Activated T-cell treated with anti-CD3 and anti-CD28 coated beads for 4 hours (primary cell): ENCODE measurements at places on chromosomes 3 and 15.

GRCh38 chr15:69551391-69552056, 98.9 kb downstream of the RPLP1 start:
- DNase-seq: no peak

DNA sequence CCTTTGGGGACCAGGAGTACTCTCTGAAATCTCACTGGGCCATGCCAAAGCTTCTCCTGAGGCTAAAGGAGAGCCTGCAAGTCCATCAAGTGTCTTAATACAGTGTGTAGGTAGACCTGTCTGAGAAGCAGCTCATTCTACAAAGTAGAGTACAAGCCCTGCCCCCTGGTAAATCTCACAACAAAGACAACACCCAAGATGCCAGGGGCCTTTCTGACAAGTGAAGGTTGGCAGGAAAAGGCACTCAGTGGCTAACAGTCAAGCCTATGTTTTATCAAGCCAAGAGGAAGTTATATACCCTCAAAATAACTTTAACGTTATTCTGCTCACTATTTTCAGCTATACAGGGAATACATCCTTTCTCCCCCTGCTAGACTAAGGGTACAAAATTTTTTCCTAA, 58.3 kb downstream of the NMNAT3 start:
- DNase-seq: no peak

GRCh38 chr3:94520364-94520763, 457.5 kb downstream of the NSUN3 start:
- DNase-seq: no peak

GRCh38 chr3:88896026-88896425, 211.4 kb upstream of the EPHA3 start:
- no peak for DNase-seq

DNA sequence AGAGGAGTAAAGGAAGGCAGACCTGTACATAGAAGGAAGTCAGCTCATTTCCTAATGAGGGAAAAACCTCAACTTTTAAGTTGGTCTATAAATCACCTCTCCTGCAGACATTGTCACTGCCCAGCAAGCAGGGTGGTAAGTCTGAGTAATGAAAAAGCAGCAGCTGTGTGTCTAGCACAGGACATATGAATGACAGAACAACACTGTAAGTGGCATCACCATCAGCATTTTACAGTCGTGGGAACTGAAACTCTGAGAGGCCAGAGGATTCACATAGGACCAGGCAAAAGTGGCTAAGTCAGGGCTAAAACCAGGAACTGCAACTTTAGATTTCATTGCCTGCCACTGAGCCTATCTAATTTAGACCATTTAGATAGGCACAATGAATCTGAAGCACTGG, 235.6 kb downstream of the CLSTN2 start:
- no peak for DNase-seq

GRCh38 chr3:155805204-155805801, 775 bp downstream of the C3orf33 start:
- no peak for DNase-seq

GRCh38 chr3:132283440-132283839, 33.8 kb upstream of the ACP3 start:
- no peak for DNase-seq

DNA sequence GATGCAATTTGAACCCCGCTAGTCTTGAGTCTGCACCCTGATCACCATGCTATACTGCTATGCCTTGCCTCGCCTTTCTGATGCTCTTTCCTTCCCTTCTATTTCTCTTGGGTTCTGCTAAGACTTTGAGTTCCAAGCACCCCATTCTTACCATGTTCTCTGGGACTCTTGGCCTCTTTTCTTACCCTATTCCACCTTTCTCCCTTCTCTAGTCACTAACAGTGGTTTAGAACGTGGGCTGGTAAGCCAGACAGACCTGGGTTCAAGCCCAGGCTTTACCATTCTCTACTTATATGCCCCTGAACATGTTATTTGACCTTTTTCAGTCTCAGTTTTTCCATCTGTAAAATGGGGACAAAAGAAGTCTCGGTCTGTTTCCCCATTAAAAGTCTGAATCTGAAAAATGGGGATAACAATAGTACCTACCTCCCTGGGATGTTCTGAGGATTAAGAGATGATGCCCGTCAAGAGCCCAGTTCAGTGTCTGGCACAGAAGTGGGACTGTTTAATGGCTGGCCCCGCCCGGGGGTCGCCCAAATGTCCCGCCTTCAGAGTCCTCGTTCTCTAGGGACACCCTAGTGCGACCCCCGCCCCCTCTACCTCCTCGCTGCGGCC, 376 bp downstream of the TADA3 start:
- no peak for DNase-seq

DNA sequence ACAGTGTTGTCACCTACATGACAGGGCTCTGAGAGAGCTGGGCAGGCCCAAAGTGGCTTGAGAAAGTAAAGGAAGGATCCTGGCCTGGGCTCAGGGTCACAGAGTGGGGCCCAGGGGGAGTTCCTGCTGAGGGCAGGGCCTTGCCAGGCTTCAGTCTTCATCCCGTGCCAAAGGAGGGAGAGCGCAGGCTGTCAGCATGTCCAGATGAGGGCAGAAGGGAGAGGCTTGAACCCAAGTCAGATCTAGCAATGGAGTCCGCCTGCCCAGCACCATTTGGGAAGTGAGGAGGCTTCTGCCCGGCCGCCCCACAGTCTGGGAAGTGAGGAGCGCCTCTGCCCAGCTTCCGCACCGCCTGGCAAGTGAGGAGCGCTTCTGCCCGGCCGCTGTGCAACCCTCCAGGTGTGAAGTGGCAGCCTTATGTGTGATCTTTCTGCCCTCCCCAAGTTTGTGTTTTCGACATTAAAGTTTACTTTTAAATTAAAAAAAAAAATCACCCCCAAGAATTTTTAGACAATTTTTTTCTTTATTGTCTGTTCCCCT, 303.6 kb upstream of the PROK2 start:
- DNase-seq: no peak

DNA sequence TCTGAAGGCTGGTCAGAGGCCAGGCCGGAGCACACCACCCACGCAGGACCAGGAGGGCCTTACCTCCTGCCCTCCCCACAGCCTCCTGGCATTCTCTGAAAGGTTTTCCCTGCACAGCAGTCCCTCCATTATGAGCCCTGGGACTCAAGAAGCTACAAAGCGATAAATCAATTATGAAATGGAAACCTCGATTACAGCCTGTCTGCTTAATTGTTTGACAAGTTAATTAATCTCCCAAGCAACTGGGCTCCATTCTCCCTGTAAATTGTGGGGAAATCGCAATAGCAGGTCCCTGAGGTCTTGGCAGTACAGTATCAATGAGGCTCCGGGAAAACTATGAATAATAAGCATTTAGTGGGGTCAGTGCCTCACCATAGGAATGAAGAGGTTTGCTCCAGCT, 683.5 kb downstream of the NTRK3 start:
- DNase-seq: no peak

DNA sequence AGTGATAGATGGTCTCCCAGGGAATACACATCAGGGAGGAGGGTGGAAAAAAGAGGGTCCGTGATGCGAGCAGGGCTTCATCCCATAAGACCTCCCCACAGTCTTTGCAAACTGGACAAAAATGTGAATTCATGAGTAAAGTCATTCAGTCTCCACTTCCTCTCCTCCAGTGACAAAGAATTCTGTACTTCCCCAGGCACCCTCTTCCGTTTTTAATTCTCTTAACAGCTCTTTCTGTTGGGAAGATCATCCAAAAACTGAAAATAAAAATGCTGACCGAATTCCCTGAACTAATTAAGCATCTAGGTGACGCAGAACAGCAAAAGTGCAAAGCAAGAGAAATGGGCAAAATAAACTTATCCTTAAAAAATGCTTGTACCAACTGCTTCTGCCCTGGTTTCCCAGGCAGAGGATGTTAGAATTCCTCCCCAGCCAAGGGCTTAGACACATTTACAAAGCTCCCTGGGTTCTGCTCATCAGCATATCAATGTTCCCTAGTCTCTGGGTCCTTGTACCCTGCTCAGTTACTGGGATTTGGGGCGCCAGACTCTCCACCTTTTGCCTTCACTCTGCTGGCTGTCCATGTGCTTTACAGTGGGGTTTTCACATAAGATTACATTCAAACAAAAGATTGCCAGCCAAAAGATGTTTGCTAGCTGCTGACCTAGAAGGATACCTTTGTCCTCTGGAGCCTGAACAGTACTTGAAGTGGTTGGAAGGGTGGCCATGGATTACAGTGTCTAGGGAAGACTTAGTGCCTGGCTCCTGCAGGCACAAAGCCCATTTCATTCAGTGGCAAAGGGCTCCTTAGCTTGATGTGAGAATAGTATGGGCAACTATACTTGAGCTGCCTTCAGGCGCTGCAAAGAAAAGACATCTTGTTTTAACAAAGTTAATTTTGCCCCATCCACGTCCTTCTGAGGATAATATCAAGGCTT, 69.4 kb downstream of the ARNT2 start:
- DNase-seq: no peak

GRCh38 chr3:36707623-36708409, 56.5 kb downstream of the DCLK3 start:
- DNase-seq: no peak

- DNase-seq: no peak
These were observed 12.6 kb upstream of the ZBTB47 start for GRCh38 chr3:42640771-42641370.

- no peak for DNase-seq
These were observed 55.8 kb downstream of the GASK1A start for GRCh38 chr3:43034911-43035310.

DNA sequence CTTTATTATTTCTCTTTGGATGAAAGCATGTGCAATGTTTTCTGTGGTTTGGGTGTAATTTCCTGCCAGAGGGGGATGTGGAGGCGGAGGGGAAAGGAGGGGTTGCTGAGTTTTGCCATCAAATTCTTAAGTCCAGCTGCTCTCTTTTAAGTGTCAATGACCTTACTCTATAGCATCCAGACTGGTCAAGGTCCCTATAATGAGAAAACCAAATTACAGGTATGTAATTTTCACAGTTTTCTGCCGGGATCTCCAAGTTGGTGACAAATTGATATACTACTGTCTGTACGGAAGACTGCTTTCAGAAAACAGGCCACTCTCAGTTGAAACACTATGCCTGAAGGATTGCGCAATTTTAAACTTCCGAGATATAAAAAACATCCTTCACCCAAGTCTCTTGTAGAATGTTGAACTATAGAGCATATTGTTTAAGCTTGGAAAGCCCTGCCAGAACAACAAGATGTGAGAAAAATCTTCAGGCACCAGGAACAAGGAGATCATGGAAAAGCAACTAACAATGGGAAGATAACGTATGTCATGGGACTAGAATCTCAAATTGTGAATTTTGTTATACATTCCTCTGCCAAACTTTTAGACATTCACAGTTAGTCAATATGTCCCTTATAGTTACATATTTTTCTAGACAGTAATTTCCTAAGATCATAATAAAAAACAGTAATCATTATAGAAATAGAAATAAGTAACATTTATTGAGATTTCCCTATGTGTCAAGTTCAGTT, 300.7 kb upstream of the SATB1 start:
- peak; percentile 23 for DNase-seq

DNA sequence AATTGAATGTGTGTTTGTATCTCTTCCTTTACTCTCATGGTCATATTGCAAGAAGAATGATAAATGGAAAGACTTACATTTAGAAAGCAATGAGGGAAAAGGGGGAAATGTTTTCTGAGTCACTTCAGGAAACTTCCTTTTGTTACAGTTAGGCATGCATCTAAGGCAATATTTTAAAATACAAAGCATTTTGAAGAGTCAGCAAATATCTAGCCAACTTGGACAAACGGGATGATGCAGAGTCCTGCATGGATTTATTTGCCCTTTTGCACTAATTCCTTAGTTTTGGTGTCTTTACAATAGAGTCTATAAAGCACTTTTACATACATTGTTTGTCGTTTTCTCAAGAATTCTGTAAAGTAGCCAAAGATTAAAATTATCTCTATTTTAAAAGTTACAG, 286.2 kb upstream of the UBE2E2 start:
- DNase-seq: no peak

DNA sequence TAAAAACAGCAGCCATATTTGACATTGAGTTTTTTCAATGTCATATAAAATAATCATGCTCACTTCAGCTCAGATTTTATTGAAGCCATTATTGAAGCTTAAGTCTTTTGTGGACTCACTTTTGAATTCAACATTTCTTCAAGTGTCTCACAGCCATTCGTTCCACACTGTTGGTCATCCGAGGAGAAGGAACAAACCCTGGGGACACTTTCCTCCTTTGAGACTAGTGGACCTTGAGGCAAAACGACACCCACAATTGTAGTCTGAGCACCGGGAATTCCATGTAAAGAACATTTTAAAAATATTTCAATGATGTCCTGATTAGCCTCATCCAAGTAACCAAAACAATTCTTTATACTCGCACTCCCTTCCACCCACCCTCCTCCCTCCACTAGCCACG, 174.7 kb downstream of the CD47 start:
- no peak for DNase-seq

- no peak for DNase-seq
These were observed 40.0 kb upstream of the SLC6A1 start for GRCh38 chr3:10952525-10952924.

DNA sequence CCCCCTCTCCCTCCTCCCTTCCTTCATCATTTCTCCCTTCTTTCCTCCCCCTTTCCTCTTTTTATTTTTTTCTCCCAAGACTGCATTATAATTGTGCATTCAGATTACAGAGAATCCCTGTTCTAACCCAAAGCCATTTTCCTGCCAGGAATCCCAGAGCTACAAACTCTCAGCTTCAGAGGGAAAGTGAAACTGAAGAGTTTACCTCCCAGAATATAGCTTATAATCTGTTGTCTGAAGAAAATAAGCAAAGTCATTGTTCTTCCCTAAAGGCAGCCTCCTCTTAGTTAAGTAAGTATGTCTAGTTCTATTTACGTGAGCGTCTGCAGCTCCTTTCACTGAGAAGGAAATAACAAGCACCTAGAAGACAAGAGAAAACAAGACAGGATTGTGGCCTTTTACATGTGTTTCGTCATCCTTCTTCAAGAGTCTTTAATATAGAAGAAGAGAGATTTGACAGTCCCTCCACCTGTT, 97.2 kb downstream of the CHST2 start:
- no peak for DNase-seq

GRCh38 chr3:16386561-16386960, 121.5 kb downstream of the OXNAD1 start:
- DNase-seq: no peak

DNA sequence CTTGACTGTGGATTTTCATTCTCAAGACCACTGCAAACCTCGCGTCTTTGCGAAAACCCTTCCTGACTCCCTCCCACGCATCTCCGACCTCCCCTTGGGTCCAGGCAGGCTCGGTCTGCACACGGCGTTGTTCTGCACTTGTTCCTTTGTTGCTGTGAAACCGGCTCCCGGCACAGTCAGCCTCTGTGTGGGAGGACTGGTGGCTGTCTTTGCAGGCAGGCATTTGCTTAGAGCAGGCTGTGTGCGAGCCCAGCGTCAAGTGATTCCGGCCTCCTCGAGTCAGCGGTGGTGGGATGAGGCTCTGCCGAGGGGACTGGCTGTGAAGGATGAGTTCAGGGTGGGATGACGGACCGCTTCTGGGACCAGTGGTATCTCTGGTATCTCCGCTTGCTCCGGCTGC, 102.6 kb upstream of the ROPN1 start:
- DNase-seq: no peak

DNA sequence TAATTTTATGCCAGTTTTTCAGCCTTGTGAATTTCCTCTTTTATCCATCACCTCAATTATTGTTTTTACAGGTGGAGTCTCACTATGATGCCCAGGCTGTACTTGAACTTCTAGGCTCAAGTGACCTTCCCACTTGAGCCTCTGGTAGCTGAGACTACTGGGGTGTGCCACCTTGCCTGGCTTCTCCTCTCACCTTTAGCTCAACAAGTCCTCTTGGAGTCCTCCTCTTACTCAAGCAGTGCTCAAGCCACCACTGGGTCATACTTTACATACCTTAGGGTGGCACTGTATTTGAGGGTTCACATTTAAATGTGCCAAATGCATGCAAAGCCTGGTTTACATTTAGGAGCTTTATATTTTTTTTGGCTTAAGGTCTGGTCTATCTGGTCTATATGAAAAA, 350.1 kb upstream of the MCTP2 start:
- DNase-seq: no peak
